ENCODE measurements at places on chromosomes 13 and 19.

DNA sequence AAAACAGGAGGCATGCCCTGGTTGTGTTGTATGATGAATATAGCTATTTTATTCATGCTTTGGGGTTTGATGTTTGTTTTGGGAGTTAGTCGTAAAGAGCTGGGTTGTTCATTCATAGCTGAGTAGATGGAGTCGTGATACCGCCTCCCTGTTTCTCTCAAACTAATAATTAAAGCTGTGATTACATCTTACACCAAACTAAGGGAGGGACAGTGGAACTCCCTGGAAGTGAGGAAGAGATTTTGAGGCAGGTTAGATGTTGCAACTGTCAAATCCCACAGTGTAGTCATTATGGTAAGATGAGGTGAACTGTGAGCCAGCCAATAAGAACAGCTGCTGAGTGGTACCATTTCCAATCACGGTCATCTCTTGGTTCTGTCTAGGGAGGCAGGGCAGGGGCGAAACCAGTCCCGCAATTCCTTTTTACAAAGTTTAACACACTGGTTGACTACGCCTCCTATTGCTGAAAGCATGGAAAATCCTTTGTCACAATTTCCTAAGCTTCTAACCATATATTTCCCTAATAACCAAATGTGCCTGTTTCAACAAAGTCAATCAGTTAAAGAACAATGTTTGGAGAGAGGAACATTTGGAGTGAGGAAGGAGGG is 207.6 kb upstream of the SERP2 start:
- no peak for DNase-seq

DNA sequence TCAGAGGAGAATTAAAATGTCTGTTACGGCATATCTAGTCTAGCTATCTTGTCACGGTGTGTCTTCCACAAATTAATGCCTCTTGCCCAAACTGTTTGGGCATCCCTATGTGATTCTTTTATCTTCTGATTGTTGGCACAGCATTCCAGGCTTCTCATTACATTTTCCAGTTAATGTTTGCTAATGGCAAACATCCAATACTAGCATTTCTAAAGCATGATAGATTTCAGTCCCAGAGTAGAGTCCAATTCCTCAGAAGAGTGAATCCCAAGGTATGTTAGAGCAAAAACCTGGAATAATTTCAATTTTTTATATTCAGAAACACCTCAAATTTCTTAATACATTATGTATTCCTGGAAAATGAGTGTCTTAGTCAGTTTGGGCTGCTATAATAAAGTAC is 684.5 kb upstream of the SLITRK1 start:
- no peak for DNase-seq

GRCh38 chr19:38917921-38918491 is 6.0 kb upstream of the CCER2 start:
- DNase-seq, result no peak

GRCh38 chr13:97753942-97754670 is 199.4 kb upstream of the IPO5 start:
- DNase-seq, result no peak

- DNase-seq, result no peak
These were observed 2.3 kb upstream of the KDM4B start for GRCh38 chr19:4966591-4966990.

GRCh38 chr19:21498651-21499050 is 6.8 kb upstream of the ZNF429 start:
- no peak for DNase-seq

Data from AG20443 (cell line).